Ascending aorta (tissue), 2 donors: ENCODE measurements at places on chromosomes 4 and X. TPM values are rescaled to one million over a fixed set of nuclear protein-coding genes. Genes with fewer than 3 reads are reported as not detected.
A peak's percentile ranks its signal among the peaks of the same experiment; 100 is the strongest.

NRK gene
- total RNA-seq = 3.2 TPM

FBXW7 gene
- total RNA-seq = 128 TPM

- DNase-seq = no peak
- no peak overlapping the region for H3K4me3 ChIP-seq
- H3K4me1 ChIP-seq = no peaks in the 10 kb centered on the region
- no peaks in the 10 kb centered on the region for H3K36me3 ChIP-seq
- H3K27me3 ChIP-seq = no peaks in the 10 kb centered on the region
These were observed 473.0 kb downstream of the FAT4 start for GRCh38 chr4:125787707-125788106.

- DNase-seq = no peak
- peaks cover 78% of the 10 kb centered on the region for H3K4me1 ChIP-seq
- H3K4me3 ChIP-seq = no peak overlapping the region
- H3K27me3 ChIP-seq = no peaks in the 10 kb centered on the region
- H3K36me3 ChIP-seq = peaks cover 89% of the 10 kb centered on the region
These were observed 21.2 kb downstream of the WDR1 start for GRCh38 chr4:10095296-10095991.

DNA sequence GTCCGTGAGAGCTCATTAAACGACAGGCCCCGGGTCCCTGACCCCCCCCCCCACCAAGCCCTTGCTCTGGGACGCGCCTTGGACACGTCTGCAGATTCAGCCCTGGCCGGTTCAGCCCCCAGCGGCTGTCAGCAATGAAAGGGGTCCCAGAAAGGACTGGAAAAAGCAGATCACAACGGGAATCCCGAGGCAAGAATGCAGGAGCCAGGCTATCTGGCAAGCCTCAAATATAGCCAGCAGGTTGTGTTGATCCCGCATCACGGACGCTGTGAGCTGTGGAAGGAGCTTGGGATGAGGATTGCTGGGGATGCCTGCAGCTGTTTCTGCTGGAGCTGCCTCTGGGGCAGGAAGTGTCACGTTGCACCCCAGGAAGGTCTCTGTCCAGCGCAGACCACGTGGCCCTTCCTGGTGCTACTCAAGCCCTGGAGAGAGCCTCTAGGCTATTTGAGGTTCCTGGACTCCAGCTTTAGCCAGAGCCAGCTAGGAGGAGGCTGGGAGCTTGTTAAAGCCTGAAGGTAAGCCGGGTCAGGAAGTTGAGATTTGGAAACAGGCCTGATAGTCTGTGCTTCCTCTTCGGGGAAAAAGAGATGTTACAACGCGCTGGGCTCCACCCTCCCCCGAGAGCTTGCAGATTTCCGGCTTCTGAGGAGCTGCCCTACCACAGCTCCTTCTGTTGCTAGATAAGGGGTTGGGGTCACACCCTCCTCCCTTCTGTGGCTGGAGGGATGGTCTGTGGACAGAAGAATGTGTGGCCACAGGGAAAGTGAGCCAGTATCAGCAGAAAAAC lies 19.3 kb upstream of the CSF2RA start:
- no peak overlapping the region for H3K4me3 ChIP-seq
- no peak overlapping the region for H3K27ac ChIP-seq
- DNase-seq = peak; percentile 76
- H3K27me3 ChIP-seq = no peaks in the 10 kb centered on the region
- peaks cover 3% of the 10 kb centered on the region for H3K4me1 ChIP-seq

DNA sequence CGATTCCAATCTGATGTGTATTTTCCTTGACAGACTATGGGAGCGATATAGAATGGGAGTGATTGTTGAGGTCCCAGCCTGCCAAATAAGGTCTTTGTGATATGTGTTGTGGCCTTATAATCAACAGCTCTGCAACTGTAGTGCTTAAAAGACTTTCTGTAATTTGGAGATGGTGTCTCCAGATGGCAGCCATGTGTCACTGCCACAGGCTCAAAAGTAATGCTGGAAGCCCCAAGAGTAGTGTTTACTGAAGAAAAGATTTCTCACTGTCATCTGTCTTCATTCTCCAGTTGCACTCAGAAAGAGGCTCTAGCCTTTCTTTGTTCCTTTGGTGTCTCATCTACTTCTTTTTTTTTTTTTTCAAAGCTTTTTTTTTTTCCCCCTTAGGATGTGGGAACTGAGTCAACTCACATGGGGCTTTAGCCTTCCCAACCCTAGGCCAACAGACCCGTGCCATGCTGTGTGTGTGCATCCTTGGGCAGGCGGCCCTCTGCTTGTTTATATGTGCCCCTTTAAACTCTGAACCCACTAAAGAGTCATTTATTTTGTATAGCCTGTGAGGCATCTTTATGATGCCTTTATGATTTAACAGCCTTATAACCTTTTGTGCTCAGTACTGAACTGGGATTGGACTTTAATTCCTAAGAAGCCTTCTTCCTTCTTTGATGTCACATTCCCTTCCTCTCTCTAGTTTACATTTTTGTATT lies 15.6 kb downstream of the SRPX2 start:
- no peaks in the 10 kb centered on the region for H3K4me1 ChIP-seq
- no peaks in the 10 kb centered on the region for H3K27me3 ChIP-seq
- H3K27ac ChIP-seq = no peak overlapping the region
- H3K4me3 ChIP-seq = no peak overlapping the region
- H3K36me3 ChIP-seq = no peaks in the 10 kb centered on the region
- DNase-seq = no peak

DNA sequence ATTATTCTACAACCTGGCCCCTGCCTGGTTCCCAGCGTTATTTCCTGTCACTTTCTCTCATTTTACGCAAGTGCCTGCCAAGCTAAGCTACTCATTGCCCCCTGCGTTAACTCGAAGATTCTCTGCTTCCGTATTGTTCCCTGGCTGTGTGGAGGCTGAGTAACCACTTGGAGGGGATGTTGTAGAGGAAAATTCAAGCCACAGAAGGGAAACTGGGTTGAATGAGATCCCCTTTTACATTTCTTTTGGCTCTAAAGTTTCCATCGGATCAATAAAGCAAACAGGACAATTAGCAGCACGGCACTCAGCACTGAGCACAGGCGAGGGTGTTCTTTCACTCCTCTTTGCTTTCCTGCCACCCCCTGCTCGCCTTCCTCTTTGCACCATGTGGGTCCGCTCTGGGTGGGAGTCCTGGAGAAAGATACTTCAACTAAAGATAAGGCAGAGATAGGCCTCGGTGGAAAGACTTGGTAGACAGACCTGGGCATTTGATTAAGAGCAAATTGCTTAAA lies 4.2 kb upstream of the TMSB4X start:
- no peak overlapping the region for H3K4me3 ChIP-seq
- H3K27ac ChIP-seq = peak overlapping the region; percentile 86
- no peak for DNase-seq
- H3K36me3 ChIP-seq = no peaks in the 10 kb centered on the region
- H3K27me3 ChIP-seq = no peaks in the 10 kb centered on the region
- no peaks in the 10 kb centered on the region for H3K4me1 ChIP-seq

DNA sequence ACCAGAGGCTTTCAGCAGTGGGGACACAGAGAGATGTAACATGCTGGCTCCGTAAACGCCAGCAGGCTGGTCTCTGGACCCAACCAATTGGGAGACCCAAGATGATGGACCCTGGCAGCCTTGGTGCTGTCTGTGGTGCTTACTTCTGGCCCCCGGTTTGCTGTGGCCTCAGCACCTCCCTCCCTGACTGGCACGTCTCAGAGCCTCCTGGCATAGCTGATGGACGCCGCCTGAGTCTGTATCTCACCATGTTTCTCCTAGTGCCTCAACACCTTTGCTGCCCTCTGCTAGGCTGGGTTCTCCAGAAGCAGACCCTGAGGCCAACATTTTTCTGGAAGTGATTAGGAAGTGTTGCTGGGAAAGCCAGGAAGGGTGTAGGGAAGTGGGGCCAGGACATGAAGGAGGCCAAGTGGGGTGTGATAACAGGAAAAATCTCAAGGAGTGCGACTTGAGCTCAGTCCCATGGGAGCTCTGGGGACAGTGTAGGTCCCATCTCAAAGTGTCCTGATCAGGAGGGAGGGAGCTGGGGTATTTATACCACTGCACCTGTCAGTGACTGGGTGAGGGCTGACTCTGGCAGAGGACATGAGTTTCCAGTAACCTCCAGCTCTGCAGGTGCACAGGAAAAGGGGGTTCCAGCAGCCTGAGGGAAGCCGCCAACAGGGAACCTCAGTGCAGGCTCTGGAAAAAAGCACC lies 31.8 kb downstream of the PPP2R2C start:
- H3K36me3 ChIP-seq = no peaks in the 10 kb centered on the region
- H3K4me1 ChIP-seq = no peaks in the 10 kb centered on the region
- H3K4me3 ChIP-seq = no peak overlapping the region
- H3K27ac ChIP-seq = no peak overlapping the region
- no peak for DNase-seq

GRCh38 chrX:68698942-68699341 lies 51.5 kb downstream of the STARD8 start:
- DNase-seq = no peak
- no peak overlapping the region for H3K27ac ChIP-seq
- H3K36me3 ChIP-seq = no peaks in the 10 kb centered on the region
- no peaks in the 10 kb centered on the region for H3K4me1 ChIP-seq
- no peak overlapping the region for H3K4me3 ChIP-seq
- H3K27me3 ChIP-seq = no peaks in the 10 kb centered on the region

GRCh38 chr4:25896776-25897539 lies 17.1 kb upstream of the SMIM20 start:
- DNase-seq = no peak
- no peak overlapping the region for H3K4me3 ChIP-seq
- H3K27ac ChIP-seq = no peak overlapping the region
- no peaks in the 10 kb centered on the region for H3K4me1 ChIP-seq
- no peaks in the 10 kb centered on the region for H3K27me3 ChIP-seq

DNA sequence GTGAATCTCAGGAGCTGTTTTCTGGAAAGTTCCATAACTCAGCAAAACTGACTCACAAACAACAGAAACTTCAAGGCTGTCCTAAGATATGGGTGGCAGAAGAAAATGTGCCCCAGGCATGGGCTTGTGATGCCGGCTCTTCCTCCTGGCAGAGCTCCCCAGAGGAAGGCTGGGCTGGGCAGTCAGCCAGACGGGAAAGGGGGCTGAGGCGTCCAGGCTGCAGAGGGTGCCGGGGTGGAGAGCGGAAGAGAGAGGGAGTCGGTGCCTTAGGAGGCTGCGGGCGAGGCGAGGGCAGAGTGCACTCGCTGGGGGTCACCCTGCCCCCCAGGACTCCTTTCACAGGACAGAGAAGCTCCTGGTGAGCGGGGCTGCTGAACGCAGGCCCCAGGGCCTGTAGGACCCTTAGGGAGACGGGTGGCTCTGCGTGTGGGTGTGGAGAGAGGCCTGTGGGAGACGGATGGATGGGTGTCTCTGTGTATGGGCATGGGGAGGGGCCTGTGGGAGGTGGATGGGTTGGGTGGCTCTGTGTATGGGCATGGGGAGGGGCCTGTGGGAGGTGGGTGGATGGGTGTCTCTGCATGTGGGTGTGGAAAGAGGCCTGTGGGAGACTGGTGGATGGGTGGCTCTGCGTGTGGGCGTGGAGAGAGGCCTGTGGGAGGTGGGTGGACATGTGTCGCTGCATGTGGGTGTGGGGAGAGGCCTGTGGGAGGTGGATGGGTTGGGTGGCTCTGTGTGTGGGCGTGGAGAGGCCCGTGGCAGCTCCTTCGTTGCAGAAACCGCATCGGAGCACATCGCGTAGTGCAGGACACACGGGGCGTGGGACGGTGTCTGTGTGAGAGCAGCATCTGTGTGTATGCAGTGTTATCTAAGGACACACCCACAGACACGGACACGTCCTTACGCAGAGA lies 15.9 kb downstream of the PCGF3 start:
- H3K4me3 ChIP-seq = no peak overlapping the region
- H3K4me1 ChIP-seq = no peaks in the 10 kb centered on the region
- no peak for DNase-seq
- no peaks in the 10 kb centered on the region for H3K27me3 ChIP-seq

DNA sequence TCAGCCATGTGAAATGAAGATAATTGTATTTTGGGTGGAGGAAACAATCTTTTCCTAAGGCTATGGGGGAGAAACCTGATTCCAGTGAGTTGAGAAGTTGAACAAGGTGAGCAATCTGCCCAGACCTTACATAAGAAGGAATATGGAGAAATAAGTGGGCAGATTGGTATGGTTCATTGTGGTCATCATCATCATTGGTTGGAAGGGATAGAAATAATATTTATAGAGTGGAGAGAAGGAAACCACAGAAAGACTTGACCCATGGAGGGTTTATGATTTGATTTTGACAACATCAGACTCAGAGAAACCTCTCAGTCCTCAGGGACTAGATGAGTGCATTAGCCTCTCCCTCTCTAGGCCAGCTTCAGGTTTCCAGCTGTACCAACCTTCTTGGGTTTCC lies 177.9 kb upstream of the NEIL3 start:
- no peaks in the 10 kb centered on the region for H3K4me1 ChIP-seq
- H3K27me3 ChIP-seq = no peaks in the 10 kb centered on the region
- no peak for DNase-seq
- H3K4me3 ChIP-seq = no peak overlapping the region

- H3K4me3 ChIP-seq = no peak overlapping the region
- no peaks in the 10 kb centered on the region for H3K27me3 ChIP-seq
- no peaks in the 10 kb centered on the region for H3K36me3 ChIP-seq
- no peaks in the 10 kb centered on the region for H3K4me1 ChIP-seq
These were observed 1.4 kb upstream of the LRIT3 start for GRCh38 chr4:109846395-109847098.

DNA sequence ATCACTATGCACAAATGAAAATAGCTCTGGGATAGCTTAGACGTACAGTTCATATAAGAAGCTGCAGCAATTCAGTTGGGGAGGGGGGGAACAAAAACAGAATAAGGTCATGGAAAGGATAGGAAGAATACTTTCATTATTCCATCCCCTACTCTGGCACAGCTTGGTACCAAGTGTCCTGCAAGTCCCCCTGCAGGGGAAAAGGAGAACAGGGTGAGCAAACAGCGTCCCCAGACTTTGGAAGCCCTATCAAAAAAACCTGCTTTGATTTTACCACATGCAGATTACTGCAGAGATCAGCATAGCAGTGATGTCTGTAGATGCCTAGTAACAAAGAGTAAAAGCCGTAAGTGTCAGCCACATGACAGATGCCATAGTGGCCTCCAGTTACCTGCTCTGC lies 209.4 kb upstream of the NEIL3 start:
- H3K36me3 ChIP-seq = no peaks in the 10 kb centered on the region
- no peak overlapping the region for H3K4me3 ChIP-seq
- DNase-seq = no peak
- no peak overlapping the region for H3K27ac ChIP-seq

GRCh38 chr4:169582203-169582602 lies 30.2 kb downstream of the NEK1 start:
- H3K4me1 ChIP-seq = no peaks in the 10 kb centered on the region
- H3K27me3 ChIP-seq = no peaks in the 10 kb centered on the region
- H3K4me3 ChIP-seq = no peak overlapping the region
- peaks cover 12% of the 10 kb centered on the region for H3K36me3 ChIP-seq
